ENCODE measurements at places on chromosomes 12 and 14.

DNA sequence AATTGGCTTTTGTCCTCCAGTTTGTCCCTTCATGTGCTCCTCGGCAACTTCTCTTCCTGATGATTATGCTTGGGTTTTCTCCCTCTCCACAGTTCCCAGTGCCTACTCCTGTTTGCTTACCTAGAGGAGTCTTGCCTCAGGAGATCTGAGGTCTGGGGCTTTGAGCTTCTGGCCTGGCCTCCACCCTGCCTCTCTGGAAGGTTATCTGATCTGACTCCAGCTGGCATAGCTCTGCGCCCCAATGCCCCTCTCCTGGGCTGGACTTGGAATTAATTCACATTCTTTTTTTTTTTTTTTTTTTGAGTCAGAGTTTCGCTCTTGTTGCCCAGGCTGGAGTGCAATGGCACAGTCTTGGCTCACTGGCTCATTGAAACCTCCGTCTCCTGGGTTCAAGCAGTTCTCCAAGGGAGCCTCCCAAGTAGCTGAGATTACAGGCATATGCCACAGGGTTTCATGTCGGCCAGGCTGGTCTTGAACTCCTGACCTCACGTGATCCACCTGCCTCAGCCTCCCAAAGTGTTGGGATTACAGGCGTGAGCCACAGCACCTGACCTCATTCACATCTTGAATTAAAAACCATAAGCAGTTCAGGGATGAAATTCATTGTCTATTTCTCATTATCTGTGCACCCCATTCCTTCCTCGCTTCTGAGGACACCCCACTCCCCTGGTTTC, 33.5 kb downstream of the CFL2 start:
- no peak for DNase-seq

DNA sequence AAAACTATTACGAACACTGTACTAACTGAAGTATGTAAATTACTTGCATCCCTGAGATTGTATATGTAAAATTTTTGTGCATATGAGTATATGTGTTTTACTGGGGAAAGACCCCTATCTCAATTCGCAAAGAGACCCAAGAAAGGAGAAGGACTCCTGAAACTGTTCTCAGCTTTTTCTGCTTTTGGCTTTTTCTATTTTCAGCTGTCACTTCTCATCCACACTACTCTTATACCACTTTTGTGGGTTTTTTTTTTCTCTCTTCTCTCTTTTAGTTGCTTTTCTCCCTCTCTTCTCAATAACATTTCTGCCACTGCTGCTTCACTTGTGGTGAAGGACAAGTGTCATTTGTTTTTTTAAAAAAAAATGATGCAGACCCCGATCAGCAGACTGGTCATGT, 39.8 kb downstream of the NIN start:
- peak; percentile 18 for DNase-seq

DNA sequence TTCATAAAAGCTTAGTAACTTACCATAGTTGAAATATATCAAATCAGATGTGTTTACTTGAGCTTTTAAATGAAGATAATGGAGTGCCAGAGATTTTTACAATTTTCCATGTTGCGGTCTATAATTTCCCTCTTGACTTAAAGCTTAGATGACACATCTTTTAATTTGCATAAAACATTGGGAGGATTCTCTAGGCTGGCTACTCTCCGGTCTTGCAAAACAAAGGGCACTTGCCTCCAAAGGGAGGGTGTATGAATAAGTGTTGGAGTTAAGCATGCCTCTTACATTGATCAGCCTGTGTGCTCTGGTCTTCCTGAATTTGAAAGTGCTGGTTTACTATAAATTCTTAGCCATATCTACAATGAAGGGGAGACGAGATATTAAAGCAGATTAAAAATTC, 336.4 kb upstream of the NAV3 start:
- no peak for DNase-seq

DNA sequence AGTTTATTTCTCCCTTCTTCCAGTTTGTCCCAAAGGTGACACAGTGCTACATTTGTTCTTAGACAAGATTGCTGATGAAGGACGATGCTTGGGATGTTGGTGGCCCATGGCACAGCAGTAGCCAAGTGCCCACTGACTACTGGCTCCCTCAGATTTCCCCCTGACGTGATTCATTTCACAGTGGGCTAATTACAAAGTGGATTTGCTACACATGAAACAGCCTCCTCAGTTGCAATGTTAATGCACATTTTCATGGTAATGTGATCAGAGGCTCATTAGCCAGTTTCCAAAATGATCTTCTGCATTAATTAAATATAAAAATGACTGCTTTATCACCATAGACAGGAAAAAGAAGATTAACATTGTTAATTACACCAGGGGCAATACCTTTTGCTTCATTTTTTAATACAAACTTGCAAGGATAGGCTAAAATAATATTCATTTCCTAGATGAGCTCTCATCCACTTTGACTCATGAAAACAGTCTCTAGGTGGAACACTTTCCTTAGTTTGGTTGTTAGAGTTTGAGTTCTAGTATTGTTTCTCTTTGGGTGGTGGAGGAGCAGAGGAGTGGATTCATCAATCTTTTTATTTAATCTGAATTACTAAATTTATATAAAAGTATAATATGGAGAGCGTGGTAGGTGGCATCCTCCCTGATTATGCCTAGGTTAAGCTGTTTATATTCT, 250.9 kb downstream of the PDZRN4 start:
- DNase-seq = no peak

DNA sequence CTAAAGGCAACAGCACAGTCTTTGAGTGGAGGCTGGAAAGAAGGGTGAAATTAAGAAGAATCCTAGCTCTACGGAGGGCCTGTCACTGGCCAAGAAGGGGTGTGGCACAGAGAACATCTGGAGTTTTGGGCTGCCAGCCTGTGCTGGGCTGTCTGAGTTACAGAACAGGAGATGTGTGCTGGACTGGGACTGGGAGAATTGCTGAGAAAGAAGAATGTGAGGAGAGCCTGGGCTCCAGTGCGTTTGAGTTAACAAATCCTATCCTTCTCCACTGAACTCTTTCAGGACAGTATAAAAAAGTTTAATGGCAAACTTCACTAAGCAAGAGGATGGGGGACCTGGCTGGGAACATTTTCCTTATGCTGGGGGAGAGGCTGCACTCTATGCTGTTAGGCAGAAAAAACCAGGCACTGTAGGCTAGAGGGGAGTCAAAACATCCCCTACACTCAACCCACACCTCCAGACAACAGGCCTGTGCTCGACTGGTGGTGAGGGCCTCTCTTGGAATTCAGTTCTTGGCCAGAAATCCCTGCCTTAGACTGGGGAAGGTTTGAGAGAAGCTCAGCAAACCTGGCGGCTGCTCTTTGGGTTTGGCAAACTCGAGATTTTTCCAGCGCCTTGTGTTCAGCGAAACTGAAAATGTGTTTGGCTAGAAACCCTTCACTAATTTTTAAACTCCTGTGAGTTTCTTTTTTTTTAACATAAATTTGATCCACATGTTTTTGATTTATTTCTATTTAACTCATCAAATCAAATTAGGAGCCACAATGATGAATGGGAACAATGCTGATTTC, 217.3 kb downstream of the MON2 start:
- DNase-seq = no peak

GRCh38 chr14:99755068-99755405, 38.2 kb upstream of the EML1 start:
- no peak for DNase-seq

DNA sequence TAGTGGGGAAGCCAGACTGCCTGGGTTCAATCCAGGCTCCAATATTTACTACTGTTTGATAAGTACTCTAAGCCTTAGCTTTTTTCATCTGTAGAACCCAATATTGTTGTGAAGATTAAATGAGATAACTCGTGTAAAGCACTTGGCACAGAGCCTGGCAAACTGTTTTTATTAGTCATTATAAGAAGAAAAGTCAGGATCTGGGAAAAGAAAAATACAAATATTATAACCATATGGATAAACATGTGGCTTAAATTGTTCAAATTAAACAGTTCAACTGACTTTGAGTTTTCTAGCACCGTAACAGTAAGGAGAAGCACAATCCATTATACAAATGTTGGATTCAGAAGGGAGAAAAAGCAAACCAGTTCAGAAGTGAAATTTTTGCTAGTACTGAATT, 22.0 kb upstream of the CDK17 start:
- DNase-seq = no peak

DNA sequence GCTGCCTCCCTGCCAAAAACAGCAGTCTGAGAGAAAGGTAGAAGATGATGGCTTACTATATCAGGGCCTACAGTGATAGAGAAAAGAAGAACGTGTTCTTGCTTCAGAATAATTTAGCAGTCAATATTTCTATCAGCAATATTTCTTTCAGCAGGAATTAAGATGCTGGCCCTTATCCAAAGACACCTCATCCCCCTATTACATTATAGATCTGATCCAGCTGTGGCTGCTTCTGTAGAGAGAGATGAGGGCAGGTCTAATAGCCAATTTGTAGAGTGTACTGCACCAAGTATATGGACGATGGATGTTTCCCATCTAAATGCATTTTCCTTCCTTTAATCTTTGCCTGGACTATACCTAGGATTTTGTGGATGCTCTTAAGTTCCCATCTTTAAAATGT, 451.7 kb downstream of the NPAS3 start:
- DNase-seq = no peak

DNA sequence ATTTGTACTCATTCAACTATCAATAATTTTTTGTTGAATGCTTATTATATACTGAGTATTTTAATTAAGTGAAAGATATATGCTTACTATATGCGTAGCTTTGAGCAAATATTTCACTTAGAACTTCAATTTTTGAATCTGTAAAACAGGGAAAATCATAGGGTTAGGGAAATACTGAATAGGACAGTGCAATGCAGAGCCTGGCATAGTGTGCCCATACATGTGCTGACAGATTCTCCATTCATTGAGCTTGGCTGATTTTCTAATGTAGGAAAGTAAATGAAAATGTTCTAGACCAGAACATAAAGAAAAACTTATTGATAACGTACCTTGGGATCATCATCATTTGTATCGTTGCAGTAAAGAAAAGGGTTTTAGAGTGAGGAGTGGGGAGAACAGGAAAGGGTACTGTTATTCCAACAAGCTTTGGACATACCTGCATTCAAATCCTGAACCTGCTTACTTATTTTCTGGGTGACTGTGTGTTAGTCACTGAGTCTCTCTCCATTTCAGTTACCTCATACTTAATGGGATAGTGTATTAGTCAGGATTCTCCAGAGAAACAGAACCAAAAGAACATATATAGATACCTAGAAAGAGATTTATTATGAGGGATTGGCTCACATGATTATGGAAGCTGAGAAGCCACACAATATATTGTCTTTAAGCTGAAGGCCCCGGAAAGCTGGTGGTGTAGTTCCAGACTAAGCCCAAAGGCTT, 436.4 kb downstream of the ADAMTS20 start:
- DNase-seq = no peak

- DNase-seq = peak; percentile 83
Measured at GRCh38 chr12:54853933-54854538, at the start of gene MUCL1. Gene MUCL1, plus strand, starts transcription at chr12:54854516. Its CDS starts 67 bp downstream, at chr12:54854583.

- DNase-seq = no peak
Measured at GRCh38 chr14:41130274-41130673, 476.4 kb upstream of the LRFN5 start.

DNA sequence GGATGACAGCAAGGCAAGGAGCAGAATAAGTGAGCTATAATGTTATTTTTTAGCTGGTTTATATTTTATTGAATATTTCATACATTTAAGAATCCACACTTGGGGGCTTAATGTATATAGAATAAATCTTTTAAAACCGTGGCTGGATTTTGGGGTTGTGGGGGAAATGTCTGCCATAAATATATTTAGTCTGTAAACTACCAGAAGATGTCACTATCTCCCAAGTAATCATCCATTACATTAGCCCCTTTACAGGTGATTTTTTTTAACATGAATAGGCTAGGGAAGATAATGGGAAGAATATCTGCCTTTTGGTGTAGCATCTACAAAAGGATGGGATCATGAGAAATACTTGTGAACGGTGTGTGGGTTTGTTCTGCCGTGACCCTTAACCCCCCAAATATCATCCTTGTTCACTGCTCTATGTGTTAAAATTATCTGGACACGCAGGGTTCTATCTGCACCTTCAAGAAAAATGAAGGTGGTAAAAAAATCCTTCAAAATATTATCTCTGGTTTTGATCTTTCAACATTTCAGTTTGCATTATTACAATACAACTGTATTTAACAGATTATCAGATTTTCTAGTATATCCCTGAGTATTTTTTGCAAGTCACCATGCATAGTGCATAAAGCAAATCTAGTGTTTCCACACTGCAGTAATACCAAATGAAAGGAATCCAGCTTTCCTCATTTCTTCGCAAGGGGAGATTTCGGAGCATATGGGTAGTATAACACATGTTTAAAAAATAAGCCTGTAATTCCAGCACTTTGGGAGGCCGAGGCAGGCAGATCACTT, 8.0 kb upstream of the SLC17A8 start:
- DNase-seq = peak; percentile 45

DNA sequence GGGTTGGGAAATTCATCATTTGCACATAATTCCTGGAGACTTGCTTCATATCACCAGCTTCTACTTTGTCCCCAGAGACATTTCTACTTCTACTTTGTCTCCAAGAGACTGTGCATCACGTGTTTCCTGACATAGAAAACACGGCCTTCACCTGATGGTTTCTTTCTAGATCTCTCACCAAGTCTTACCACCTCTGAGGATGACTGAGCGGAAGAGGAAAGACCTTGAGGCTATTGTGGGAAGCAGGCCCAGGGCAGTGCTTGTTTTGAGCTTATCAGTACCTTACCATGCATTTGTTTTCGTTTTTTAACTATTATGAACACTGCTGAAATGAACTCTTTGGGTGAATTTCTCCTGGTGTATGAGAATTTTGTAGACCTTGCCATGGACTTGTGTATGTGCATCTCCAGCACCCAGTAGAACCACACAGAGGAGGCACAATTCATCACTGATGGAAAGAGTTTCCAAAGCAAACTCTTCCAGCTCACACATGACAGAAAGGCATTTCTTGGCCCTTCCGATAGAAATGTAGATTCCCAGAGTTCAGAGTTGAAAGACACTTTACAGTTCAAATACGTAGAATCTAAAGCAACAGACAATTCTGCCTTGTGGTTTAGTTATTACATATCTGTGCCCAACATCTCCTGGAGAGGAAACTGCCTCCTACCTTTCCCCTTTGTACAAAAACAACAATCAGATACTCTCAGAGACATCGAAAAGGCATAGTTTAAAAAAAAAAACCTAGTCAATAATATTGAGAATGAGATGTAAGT, 434.7 kb downstream of the FUT8 start:
- DNase-seq = no peak

DNA sequence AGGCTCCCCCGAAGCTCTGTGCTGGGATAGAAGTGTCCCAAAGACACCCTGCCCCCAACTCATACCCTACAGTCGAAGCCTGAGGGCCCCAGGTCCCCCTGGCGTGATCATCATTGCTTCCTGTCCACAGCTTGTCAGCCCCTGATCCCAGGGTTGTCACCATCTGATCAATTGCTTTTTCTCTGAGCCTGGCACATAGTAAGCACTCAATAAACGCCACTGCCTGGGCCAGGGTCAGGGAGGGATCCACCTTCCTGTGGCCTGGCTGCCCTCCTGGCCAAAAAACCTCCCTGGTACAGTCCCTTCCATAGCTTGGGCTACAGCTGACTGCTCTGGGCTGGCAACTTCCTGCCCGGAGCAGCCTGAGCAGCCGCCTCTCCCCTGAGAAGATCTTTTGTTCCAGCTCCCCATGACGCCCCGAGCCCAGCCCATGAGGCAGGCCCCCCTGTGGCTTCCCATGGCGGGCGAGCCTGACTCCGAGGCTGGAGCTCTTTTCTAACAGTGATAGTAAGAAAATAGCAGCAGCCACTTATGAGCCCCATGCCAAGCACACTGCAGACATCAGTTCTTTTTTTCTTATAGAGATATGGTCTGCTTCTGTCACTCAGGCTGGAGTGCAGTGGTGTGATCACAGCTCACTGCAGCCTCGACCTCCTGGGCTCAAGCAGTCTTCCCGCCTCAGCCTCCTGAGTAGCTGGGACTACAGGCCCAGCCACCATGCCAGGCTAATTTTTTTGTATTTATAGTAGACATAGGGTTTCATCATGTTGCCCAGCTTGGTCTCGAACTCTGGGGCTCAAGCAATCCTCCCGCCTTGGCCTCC, 6.5 kb downstream of the SH2B3 start:
- DNase-seq = no peak
